ENCODE measurements at places on chromosomes 11 and 22.

- peak; percentile 47 for DNase-seq
Observed at GRCh38 chr11:832529-833113, at the start of gene CD151. Gene CD151 (plus strand): TSS chr11:832952. CDS start chr11:836070, 3,118 bp downstream.

DNA sequence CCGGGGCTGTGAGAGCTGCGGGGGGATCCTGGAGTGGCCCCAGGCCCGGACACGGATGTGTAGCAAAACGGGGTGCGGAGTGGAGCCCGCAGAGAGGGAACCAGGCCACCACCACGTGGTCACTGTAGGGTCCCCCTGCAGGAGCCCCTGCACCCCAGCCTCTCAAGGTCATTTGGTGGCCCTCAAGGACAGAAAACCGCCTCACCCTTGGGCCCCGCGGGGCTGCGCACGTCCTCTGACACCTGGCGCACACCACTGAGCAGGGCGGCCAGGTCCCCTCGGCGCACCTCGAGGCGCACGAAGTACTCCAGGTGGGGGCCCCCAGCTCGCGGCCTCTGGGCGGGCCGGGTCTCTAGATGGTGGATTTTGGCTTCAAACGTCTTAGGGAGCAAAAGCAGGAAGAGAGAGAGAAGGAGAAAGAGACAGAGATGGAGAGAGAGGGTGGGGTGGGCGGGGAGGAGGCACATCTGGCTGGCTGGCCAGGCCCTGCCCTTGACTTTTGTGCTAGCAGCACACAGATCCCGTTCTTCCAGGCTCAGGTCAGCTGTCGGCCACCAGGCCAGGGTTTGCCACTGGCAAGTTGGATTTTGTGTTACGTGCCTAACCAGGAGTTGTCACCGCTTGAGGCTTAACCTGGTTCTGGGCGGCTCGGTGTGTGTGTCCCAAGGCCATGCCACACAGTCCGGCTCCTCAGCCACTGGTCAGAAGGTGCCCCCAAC is 3.2 kb downstream of the TH start:
- no peak for DNase-seq

- DNase-seq: peak; percentile 69
Observed at GRCh38 chr11:129853518-129854231, 38.0 kb downstream of the TMEM45B start.

GRCh38 chr11:71238285-71238875 is 14.0 kb downstream of the SHANK2 start:
- DNase-seq: no peak

DNA sequence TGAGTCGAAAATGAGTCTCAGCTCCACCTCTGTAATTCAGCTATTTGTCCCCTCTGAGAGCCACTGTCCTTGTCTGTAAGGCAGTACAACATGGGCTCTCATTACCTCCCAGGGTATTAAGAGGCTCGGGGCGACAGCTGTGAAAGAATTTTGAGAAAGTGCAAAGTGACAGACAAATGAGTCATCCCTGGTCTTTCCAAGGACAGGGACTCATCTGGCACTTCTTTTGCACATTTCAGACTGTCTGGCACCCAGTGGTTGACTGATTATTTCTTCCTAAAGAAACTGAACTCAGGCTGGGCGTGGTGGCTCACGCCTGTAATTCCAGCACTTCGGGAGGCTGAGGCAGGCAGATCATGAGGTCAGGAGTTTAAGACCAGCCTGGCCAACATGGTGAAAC is 62.1 kb upstream of the ARFGAP3 start:
- DNase-seq: no peak

GRCh38 chr22:44050766-44051355 is 26.8 kb downstream of the PARVB start:
- DNase-seq: no peak

GRCh38 chr11:6397636-6398035 is 7.4 kb downstream of the SMPD1 start:
- DNase-seq: peak; percentile 50

DNA sequence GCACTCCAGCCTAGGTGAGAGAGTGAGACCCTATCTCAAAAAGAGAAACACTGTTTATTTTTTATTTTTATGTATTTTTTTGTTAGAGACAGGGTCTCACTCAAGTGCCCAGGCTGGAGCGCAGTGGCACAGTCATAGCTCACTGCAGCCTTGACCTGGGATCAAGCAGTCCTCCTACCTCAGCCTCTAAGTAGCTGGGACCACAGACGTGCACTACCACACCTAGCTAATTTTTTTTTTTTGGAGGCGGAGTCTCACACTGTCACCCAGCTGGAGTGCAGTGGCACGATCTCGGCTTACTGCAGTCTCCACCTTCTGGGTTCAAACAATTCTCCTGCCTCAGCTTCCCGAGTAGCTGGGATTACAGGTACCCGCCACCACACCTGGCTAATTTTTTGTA is 6.4 kb downstream of the RBX1 start:
- DNase-seq: no peak

GRCh38 chr22:16933291-16934282 is 74.4 kb downstream of the GAB4 start:
- DNase-seq: no peak

GRCh38 chr11:936199-936598 is 10.5 kb downstream of the AP2A2 start:
- DNase-seq: no peak

DNA sequence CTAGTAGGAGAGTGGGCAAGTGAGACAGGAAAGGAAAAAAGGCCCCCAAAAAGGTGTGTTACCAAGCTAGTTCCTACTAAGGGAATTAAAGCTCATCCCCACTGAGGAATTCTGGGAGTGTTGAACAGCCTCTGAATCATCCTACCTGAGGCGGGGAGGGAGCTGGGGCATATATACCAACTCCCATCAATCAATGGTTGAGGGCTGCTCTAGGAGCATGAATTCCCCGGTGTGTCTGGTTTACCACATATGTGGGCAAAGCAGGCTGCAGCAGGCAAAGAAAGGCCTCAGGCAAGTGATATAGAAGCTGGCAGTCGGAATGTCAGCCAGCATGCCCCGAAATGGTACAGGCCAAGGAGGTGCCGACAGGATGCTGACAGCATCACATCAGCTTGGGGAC is 23.6 kb upstream of the CDON start:
- no peak for DNase-seq

GRCh38 chr11:111761036-111761435 is 5.2 kb downstream of the PPP2R1B start:
- no peak for DNase-seq

DNA sequence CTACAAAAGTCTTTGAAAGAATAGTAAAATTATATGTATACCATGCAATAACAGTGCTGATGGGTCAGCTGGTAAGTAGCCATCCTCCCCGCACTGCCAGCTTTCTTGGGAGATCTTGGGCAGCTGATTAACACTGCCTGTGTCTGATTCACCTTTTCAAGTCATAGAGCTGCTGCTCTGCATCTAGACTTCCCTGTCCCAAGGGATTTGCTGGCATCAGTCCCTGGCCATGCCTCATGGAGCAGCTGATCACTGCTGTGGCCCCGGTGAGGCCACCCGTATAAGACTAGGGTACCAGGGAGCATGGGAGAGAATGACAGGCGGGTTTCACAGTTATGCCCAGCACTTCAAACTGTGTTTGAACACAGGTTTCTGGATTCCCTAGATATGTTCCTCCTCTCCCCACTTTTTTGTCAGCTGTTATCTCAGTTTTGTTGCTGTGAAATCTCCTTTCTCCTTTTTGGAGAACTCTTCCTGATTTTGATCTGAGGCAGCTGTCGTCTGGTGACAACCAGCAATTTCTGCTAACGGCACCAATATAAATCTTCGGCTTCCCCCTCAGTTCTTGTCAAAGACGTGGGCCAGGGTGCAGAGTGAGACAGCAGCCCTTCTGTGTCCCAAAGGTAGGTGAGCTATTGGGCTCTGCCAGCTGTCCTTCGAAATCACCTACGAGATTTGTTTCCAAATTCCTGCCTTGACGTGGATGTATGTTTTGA is 438.9 kb downstream of the NTM start:
- DNase-seq: peak; percentile 7

- DNase-seq: no peak
Observed at GRCh38 chr22:29475550-29475949, 4.5 kb upstream of the NEFH start.

DNA sequence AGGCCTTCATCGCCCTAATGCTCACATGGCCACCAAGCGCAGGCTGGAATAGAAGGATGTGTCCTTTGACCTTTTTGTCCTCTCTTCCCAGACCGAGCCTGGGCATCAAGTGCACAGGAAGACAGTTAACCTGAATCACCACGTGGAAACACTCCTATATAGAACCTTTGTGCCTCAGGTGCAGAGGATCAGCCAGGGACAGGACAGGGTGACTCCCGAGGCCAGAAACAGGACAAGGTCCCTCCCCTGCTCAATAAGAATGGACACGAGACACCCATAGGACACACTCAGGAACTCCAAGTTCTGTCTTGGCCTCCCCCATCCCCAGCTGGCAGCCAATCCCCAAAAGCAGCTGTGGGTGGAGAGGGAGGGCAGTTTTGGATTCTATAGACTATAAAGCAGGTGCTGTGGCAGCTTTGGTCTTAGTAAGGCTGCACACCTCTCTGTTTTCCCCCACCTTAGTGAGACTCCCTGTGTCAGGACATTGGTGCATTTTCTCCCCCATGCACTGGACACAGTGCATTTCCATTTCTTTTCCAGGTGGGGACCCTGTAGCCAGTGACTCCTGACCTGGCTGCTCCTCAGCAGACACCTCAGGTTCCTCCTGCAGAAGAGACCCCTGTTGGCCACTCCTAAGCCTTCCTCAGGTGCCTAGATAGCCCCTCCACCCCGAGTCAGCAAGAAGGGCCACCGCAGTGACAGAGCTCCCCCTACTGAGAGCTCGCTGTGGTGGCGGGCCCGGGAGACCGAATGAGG is 43.6 kb upstream of the POU2AF1 start:
- DNase-seq: peak; percentile 6

GRCh38 chr11:11710556-11710955 is 88.8 kb upstream of the GALNT18 start:
- DNase-seq: no peak

GRCh38 chr22:27494785-27495184 is 306.8 kb downstream of the MN1 start:
- no peak for DNase-seq

DNA sequence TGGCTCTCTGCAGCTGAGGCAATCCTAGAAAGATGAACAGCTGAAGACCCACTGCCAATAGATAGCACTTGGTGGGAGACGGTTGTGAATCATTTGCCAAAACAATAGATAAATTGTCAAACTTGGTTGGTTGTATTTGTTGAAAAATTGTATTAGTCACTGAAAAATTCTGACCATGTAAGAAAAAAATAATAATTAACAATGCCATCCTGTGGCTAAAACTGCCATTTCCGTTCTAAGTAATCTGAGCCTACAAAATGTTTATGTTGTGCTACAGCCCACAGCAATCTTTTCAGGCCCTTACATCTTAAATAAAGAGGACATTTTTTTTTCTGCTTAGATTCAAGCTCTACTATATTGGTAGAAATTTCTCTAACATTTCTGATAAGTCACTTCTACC is 103.2 kb upstream of the ANO3 start:
- peak; percentile 50 for DNase-seq

DNA sequence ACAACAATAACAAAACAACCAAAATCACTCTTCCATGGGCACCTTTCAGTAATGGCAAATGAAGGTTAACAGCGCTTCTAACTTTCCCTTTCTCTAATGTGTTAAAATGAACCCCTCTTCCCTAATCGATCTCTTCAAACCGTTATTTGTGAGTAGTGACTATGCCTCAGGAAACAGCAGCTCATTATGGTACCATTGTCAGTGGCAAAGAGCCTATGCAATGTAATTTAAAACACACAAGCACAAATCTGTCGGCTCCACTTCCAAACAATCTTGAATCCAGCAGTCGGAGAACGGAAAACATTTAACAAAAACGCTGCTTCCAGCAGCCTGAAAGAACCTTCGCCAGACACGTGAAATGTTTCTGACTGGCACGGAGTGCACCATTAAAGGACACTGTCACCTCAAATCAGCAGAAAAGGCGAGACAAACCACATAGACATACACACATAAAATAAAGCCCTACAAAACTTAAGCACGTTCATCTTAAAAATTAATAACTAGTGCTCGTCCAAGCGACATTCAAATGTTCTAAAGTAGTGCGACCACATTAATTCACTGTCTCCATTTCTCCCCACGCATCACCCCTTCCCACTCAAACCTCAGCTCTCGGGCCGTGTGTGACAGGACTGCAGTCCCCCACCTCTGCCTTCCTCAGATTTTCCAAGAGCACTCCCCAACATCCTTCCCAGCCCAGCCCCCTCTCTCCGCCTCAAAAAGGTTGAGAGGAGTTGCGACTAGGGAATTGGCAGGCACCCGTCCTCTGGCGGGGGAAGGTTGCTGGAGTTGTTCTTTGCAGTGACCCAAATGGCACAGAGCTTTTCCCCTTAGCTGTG is 748 bp downstream of the RAB30 start:
- peak; percentile 36 for DNase-seq

GRCh38 chr11:5004424-5005274 is 10.0 kb downstream of the OR51L1 start:
- DNase-seq: peak; percentile 72

- no peak for DNase-seq
Observed at GRCh38 chr11:75337195-75337654, 14.2 kb downstream of the ARRB1 start.

DNA sequence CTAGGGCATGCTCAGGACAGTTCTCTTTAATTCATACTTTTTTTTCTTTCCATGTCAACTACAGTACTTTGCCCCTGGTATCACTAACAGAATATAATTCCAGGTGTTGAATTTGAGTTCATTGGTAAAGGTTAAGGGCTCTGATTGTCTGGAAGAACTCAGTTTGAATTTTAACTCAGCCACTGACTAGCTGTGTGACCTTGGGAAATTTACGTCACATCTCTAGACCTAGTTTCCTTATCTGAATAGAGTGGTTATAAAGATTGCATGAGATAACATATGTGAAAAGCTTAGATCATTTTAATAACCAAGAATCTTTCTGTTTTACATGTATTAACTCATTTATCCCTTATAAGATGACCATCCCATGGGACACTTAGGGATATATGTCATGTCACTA is 15.8 kb upstream of the ZC3H12C start:
- no peak for DNase-seq

- peak; percentile 95 for DNase-seq
Observed at GRCh38 chr11:61969838-61970662, 2.6 kb upstream of the FTH1 start.

- DNase-seq: peak; percentile 2
Observed at GRCh38 chr11:11351042-11351586, 1.9 kb downstream of the CSNK2A3 start.

All from fibroblast of pulmonary artery (primary cell).